ENCODE measurements at places on chromosomes 1 and 21.

DNA sequence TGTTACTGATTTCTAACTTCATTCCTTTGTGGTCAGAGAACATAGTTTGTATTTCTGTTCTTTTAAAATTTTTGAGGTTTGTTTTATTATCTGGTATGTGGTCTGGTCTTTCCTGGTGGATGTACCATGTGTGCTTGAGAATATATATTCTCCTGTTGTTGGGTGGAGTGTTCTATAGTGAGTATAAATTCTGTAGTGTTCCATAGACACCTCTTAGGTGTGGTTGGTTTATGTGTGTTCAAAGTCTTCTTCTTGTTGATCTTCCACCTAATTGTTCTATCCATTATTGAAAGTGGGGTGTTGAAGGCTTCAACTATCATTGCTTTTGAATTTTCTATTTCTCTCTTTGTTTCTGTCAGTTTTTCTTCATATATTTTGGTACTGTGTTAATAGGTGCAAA lies 20.1 kb downstream of the PPP2R5A start:
- no peak for DNase-seq

GRCh38 chr1:230321741-230322420 lies 104.3 kb downstream of the PGBD5 start:
- no peak for DNase-seq

- no peak for DNase-seq
Observed at GRCh38 chr1:14467112-14467511, 131.4 kb upstream of the KAZN start.

DNA sequence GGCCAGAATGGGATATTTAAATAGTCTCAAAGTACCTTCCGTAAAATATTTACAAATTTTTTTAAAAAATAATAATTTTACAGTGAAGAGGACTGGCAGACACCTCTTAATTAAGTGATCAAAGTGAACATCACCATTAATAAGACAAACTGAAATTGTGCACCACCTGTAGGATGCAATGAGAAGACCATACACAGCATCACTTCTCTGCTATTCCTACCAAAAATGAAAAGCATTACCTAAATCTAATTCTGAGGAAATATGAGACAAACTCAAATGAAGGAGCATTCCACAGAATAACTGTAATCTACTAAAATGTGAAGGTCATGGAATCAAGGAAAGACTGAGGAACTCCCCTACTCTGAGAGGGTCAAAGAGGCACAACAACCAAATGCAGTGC lies 68.2 kb upstream of the PRDX6 start:
- DNase-seq: no peak

DNA sequence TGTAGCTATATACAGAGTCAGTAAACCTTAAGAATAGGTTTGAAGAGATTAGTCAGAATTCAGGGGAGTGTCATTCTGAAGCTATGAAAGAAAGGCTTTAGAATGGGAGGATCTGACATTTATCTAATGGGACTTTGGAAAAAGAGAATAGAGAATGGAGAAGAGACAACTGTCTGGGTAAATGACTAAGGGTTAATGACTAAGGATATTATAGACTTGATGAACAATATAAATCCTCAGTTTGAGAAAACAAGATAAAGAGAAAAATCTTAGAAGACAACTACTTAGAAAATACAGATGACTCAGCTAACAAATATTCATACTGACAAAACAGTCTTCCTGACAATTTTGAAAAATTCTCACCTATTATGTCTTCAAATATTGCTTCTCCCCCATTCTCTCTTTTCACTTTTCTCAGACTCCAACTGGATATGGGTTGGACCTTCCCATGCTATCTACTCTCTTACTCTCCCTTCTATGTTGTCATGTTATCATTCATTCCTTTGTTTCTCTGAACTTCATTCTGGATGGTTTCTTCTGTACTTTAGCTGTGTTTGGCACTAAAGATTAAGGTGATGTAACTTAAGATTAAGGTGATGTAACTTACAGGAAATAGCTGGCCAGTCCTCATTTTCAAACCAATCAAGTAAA lies 20.4 kb downstream of the SLC16A1 start:
- DNase-seq: no peak

DNA sequence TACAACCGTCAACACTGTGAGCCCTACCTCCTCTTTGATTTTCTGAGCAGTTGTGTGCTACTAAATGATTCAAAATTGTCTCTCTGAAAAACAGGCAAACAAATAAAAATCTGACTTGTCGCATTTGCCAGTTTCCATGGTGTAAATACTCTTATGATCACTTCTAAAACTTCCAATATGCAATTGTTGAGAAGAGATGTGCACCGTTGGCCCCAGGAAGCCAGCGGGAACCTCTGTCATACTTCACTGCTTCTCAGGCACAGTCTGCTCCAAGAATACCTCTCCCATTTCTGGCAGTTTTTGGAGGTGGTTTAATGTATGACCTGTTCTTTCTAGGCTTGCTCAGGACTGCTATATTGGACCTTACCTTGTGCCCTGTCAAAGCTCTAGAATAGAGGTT lies 196.0 kb upstream of the NCAM2 start:
- no peak for DNase-seq

DNA sequence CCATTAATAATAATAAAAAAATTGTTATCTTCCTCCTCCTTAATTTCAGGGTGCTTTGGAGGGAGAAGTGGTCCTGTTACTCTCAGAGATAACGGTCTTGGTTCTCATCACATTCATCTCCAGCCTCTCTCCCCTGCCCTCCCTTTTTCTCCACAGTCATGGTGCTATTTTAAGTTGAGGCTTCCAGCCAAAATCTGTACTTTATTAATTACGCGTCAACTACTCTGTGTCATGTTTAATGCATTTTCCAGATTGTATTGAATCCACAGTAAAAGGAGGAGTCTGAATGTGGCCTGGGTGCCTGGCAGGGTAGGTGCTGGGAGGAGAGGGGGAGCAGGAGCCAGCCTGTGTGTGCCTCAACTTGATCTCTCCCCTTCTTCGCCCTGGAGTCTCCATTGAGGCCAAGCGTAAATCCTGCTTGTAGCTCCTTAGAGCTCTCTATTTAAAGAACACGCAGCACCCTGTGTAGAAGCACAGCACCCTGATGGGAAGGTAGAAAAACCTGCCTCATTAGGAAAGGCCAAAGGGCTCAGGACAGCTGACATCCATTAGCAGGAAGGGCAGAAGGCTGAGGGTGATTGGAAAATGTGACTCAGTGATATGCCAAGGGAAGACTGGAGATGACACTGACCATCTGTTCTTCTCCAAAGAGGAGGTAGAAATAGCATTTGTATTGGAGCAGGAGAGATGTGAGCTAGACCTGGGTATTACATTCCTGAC lies 82.4 kb downstream of the PLXNA2 start:
- DNase-seq: no peak

GRCh38 chr1:228148935-228149405 lies 760 bp upstream of the GJC2 start:
- DNase-seq: no peak
